ENCODE measurements at places on chromosomes 16 and 17.

GRCh38 chr16:58518083-58518979, 3.0 kb downstream of the SETD6 start:
- no peak for DNase-seq

DNA sequence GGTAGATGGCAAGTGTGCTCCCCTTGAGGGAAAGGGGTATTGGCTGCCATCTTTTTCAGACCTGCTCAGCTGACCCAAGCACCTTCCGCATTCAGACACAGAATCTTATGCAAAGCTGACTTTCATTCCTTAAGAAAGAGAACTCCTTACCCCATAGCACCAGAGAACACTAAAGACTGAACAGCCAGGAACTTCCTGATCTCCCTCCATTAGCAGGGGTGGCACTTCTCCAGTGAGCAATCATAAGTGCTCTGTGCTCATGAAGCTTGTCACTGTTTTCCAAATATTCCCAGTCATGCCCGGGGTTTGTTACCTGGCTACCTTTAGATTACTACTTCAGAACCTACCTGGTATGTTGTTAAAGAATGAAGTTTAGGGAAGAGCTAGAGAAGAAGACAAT, 11.9 kb downstream of the HSD17B2 start:
- no peak for DNase-seq

GRCh38 chr16:19356024-19356952, 61.4 kb upstream of the TMC5 start:
- no peak for DNase-seq

GRCh38 chr16:67391424-67392300, 1.6 kb downstream of the TPPP3 start:
- DNase-seq: no peak

DNA sequence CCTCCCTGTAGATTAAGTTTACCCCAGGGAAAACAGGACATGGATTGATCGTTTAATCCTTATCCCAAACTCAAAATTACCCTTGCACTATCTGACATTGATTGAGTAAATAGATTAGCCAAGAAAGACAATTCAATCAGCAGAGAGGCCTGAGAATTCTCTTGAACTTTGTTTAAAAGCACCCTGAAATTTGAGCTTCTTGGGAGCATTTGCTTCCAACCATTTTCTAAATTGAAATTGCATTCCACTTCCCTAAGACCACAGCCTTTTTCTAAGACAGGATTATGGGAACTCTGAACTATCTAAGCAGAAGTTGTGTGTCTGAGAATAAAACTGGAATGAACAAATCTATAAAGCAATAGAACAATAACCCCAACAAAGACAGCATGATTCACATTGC, 76.6 kb upstream of the TNRC6A start:
- DNase-seq: no peak

DNA sequence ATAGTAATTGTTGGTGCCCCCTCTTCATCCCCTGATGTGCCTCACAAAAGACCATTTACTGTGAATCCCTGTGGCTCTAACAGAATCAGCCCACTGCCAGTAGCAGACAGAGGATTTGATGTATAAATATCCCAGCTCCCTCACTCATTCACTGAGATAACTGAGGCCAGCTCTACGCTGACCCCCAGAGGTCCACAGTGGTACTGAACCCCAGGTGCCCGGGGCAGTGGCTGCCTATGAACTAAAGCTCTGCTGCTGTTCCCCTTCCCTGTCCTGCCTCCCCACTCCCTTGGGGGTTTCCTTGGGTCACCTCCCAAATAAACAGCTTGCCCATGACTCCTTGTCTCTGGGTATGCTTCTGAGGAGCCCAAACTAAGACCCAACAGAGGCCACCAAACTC, 295.8 kb downstream of the FOXL1 start:
- peak; percentile 23 for DNase-seq

DNA sequence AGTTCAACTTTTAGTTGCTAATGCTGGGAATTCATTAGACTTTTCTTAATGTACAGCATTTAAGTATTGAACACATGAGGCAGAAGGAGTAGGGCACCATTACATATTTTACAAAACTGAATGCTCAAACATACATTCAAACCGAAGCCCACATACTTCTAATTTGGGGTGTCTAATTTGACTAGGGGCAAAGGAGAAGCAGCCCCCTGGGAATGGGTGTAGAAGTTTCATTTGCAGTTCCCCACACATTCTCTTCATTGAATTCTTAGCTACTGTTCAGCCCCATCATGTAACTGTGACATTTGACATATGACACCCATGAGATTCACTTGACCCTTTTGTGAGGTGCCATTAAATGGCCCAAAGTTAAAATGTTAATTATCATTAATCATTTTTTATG, 16.4 kb downstream of the IRX6 start:
- no peak for DNase-seq

DNA sequence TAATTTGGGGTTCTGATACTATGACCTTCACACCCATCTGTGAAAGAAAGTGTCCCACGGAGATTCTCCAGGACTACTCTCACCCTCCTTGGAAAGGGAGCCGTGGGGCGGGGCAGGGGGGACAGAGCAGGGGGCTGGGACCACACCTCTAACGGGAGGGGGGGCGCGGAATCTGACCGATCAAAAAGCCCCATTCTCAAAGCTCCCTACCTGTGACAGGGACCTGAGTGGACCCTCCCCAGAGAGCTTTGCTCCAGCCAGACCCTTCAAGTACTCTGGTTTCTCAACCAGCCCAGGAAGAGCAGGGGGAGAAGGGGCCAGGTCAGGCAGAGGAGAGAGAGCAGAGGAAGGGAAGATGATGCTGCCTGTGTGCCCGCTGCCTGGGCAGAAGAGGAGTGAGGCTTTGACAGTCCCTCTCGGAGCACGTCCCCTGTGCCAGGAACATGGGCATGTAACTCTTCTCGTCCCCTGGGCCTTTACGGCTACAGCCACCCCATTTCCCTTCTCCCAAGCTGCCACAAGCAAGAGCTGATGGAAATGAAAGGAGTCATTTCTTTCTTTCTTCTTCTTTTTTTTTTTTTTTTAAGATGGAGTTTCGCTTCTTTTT, 682 bp downstream of the XAF1 start:
- no peak for DNase-seq

GRCh38 chr17:7626956-7627249, 718 bp downstream of the SAT2 start:
- DNase-seq: no peak

GRCh38 chr16:66703406-66704215, 7.1 kb upstream of the CMTM4 start:
- no peak for DNase-seq

GRCh38 chr16:69436896-69437295, 12.5 kb downstream of the CYB5B start:
- DNase-seq: no peak

- DNase-seq: no peak
Observed at GRCh38 chr16:78213751-78214150, 114.3 kb downstream of the WWOX start.

GRCh38 chr17:48052956-48053757, 5.0 kb downstream of the NFE2L1 start:
- no peak for DNase-seq

- no peak for DNase-seq
Observed at GRCh38 chr17:68424203-68424602, 33.1 kb downstream of the WIPI1 start.

DNA sequence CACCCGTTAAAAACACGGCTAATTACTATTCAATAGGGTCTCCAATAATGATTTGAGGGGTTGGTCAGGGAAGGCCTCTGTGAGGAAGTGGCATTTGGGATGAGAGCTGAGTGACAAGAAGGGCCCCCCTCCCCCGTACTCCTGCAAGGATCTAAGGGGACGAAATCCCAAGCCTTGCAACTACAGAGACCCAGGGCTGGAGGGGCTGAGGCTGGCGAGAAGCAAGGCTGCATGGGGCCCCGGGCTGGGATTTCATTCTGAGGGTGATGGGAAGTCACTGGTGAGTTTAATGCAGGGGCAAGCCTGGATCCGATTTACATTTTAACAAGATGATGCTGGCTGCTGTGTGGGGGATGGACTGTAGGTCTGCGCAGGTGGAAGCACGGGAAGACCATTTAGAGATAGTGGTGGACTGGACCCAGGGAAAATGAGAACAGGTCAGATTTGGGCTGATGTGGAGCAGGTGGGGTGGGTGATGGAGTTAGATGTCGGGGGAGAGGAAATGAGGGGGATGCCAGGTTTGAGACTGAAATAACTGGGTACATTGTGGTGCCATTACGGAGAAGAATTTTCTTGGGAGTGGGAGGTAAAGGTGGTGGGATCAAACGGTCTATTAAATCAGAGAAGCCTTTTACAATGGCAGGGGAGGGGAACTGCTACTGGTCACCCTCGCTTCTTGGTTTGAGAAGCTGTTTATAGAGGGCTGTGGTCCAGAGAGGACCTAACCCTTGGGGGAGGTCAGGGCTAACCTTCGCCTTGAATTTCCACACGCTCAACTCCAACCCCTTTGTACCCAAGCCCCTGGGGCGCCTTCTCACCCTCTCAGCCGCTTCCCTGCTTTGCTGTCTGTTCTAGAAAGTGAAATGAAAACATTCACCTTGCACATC, 932 bp upstream of the MYBBP1A start:
- no peak for DNase-seq

- no peak for DNase-seq
Observed at GRCh38 chr16:1721372-1721771, 15.4 kb downstream of the MAPK8IP3 start.

- no peak for DNase-seq
Observed at GRCh38 chr17:27609611-27610303, 21.2 kb upstream of the LGALS9 start.

GRCh38 chr16:49396206-49396720, 22.7 kb downstream of the C16orf78 start:
- no peak for DNase-seq

DNA sequence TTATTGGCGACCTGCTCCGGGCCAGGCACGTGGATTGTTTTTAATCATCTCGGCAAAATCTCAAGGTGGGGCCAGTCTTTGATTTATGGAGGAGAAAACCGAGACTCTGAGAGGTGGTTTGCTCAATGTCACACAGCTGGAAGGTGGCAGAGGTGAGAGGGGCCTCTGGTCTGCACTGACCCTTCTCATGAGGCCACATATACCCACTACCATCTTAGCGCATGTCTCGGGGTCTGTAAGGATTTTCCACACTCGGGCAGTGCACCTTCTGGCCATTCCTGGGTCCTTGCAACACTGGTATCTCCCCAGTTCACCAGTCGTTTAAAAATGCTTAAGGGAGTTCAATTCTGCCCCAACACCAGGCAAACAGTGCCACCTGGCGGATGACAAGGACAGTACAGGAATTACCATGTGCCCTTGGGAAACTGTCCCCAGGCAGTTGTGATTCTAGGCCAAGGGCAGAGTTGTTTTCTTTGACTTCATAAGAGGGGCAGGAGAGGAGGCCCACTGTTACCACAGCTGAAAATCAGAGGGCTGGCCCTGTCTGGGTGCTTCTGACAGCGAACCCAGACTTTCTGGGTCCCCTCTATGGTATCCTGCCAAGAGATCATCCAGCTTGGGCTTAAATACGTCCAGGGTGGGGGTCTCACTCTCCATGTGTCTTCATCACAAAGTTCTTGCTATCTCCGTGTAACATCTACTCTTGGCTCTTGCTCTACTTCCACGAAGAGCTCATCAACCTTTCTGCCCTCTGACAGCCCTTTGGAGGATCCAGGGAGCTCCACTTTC, 39.4 kb upstream of the RAI1 start:
- peak; percentile 74 for DNase-seq

DNA sequence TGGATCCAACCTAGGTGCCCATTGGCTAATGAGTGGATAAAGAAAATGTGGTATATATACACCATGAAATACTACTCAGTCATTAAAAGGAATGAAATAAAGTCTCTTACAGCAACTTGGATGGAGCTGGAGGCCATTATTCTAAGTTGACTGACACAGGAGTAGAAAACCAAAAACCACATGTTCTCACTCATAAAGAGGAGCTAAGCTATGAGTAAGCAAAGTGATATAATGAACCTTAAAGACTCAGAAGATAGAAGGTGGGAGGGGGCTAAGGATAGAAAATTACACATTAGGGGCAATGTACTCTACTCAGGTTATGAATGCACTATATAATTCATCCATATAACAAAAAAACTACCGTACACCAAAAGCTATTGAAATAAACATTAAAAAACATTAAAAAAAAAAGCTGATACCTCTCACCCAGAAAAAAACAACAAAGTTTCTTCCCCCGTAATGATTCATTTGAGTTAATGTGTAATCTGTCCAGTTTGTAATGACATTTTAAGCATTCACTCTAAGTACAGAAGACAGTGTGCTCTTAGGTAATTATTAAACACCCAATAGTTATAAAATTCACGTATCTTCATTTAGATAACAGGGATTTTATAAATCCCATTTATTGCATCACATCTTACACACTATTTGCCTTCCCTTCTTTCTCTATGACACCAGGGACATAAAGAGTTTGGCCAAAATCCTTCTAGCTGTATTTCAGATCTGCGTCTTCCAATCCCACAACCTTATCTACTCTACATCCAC, 941.5 kb downstream of the CDH11 start:
- no peak for DNase-seq

DNA sequence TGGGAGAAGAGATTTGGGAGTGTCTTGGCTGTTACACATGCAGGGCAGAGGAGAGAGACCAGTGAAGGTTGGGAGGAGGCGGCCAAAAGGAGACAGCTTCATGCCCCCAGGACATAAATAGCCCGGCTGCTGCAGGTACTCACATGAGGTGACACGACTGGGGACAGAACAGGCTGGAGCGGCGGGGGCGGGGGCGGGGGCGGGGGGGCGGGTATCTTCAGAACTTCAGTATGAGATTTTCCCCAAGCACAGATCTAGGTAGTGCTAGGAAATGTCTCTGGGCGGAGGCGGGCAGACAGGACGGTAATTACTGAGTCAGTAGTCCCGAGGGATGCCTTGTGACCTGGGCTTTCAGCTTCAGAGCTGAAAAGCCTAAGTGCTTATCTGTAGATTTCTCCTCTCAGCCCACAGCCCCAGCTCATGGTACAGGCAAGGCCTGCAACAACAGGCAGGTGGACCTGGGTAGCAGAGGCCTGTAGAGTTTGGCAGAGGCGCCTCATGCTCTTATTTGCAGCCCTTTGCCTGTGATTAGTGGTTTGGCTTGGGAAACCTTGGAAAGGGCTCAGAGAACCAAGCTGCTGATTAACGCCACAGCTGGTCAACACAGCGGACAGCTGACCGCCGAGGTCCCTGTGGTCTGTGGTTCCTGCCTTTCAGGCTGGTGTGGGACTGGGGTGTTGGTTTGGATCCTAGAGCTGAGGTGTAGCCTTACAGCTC, 24.5 kb downstream of the UNK start:
- DNase-seq: no peak

GRCh38 chr17:8072341-8072728, 15.2 kb downstream of the ALOX12B start:
- DNase-seq: no peak

DNA sequence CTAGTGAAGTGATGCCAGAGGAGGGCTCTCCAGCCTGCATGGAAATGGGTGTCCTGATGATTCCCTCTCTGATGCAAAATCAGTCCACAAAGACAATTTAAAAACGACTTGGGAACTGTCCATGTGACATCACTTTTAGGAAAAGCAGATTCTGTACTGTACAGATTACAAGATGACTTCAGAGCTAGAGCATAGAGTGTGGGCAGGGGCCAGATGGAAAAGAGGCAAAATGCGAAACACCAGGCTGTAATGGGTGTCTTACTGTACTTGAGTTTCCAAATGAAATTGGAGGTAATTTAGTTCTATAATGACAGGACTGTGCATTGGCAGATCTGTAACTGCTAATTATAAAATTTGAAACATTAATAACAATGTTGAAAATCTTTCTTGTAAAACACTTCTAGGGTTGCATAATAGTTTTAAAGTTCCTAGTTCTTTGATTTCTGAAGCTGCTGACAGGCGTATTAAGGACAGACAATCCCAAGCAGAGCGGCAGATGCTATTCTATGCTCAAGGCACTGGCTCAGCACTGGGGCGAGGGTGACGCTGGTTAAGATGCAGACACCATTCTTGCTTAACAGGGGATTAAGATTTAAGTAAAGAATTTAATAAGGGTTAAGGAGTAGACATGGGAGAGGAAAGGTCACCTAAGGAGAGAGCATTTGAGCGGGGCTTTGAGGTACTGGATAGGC, 29.6 kb downstream of the OGFOD1 start:
- DNase-seq: no peak
